Right ventricle myocardium superior (tissue), 1 donor: ENCODE measurements at places on chromosomes 11 and 22. TPM values are rescaled to one million over a fixed set of nuclear protein-coding genes. Genes with fewer than 3 reads are reported as not detected.

The MFRP gene
- not detected for total RNA-seq

GRCh38 chr11:68664906-68665305 is 19.4 kb upstream of the GAL start:
- peak; percentile 28 for DNase-seq

- DNase-seq: peak; percentile 55
Observed at GRCh38 chr11:120546312-120547205, 35.0 kb downstream of the GRIK4 start.

- DNase-seq: no peak
Observed at GRCh38 chr11:118012083-118012669, 26.0 kb downstream of the IL10RA start.

DNA sequence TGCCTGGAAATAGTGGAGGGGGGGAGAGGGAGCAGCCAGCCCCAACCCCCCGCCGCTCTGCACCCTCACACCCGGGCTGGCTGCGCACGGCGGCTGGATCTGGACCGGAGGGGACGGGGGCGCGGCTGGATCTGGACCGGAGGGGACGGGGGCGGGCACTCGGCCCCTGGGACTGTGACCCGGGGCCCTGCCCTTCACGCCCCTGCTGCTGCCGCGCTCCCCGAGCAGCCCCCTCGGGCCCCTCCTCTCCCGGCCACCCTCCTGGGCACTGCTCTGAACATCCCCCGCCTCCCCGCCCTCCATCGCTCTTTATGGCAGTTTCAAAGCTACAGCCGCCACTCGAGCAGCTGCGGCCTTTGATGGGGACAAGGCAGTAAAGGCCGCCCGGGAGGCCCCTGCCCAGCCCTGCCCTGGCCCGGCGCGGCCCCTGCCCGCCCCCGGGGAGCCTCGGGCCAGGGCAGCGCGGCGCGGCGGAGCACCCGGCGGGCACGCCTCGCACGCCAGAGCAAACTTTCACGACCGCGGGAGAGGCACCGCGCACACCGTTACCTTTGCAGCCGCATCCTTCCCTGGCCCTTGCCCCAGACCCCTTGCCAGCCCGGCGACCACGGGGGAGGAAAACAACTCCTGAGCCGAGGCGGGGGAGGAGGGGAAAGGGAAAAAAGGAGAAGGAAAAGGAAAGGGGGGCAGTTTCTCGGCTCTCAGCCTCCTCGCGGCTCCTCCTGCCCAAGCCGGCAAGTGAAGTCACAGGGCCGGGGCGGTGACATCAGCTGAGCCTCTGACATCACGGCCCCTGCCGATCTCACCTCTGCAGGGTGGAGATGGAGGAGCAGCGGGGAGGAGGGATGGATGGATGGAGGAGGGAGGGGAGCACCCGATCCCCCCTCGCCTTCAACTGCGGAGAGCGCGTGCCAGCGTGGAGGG is 13.1 kb upstream of the TCF20 start:
- no peak for DNase-seq
